NCI-H774 (cell line): ENCODE measurements at places on chromosomes 2 and 18.
A peak's percentile ranks its signal among the peaks of the same experiment; 100 is the strongest.

DNA sequence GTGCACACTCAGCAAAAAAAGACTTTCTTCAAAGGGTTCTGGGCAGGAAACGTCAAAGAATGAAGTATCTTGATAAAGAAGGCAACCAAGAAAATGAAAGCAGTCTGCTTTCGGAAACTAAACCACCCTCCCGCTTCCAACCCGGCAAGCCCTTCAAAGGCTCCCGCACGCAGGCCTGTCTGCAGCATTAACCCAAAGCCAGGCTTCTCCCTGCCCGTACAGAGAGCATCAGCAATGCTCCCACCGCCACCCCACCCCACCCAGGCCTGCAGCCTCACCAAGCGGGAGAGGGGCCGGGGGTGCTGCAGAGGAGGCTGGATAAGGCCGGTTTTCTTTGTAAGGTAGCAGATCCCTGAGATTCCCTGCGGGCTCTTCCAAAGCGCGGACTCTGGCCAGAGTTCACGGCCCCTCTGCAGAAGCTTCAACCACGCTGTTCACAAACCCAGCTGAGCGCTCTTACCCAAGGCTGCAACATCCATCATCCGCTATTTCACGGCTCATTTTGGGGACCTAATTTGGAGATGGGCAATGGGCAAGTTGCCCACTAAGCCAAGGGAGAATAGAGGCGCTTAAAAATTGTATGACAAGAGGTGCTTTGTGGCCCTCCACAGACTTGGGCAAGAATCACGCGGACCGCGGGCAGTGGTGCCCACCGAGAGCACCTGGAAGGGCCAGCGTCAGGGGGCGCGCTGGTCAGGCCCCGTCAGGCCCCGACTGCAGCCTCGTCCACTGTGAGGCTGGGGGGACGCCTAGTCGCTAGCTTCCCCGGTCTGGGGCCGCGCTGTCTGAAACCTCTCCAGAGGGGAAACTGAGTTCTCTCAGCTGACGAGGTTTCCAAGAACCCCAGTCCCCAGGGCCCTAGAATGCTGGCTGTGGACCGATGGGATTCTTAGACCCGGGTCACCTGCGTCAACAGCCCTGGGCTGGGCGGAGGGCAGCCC is 225.4 kb upstream of the ID2 start:
- no peak for DNase-seq

GRCh38 chr2:201149064-201149820 is 33.3 kb downstream of the CFLAR start:
- no peak for DNase-seq

DNA sequence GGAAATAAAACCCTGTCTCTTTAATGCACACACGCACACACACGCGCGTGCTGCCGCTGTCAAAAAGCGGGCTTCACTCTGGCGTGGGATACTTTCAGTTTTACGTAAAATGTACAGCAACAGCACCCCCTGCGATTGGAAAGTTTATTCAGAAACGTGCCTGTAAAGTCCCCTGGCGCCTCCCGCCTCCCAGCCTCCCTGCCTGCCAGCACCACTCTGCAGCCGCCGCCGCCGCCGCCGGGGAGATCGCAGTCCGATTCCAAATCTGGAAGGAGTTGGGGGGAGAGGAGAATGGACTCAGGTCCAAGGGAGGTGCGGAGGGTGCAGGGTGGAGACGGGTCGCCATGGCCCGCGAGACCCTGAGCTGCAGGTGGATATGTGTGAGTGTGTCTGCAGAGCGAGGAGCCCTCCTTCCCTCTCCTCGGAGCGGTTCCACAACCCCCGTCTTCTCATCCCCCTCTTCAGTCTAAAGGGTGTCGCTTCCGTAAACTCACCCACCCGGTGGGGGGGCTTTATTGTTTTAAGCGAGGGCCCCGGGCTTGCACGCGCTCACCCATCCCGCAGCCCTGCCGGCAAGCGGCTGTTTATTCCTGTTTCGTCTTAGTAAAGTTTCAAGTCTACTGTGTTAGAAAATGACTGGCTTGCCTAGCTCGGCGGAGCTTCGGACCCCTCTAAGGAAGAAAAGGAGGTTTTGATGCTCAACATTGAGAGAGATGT is 1.8 kb upstream of the BCL11A start:
- DNase-seq = peak; percentile 13

- DNase-seq = no peak
These were observed 99.3 kb upstream of the SOX11 start for GRCh38 chr2:5592916-5593315.

GRCh38 chr2:190526105-190526750 is 8.3 kb downstream of the NEMP2 start:
- DNase-seq = no peak

DNA sequence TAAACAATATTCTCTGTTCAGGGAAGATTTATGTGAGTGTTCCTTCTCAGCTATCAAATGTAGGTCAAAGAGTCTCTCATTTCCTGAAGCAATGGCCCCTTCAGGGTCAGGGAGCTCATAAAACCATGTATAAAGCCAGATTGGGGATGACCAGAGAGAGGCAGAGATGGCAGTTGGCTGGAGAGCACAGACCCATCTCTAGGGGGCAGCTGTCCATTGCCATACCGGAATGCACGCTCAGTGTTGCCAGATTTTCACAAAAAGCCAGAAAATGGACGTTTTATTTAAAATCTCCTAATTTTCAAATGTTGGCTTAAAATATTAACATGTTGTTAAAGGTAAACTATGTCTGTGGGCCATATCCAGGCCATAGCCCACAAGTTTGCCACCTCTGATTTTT is 1920.7 kb upstream of the CELF4 start:
- DNase-seq = no peak

DNA sequence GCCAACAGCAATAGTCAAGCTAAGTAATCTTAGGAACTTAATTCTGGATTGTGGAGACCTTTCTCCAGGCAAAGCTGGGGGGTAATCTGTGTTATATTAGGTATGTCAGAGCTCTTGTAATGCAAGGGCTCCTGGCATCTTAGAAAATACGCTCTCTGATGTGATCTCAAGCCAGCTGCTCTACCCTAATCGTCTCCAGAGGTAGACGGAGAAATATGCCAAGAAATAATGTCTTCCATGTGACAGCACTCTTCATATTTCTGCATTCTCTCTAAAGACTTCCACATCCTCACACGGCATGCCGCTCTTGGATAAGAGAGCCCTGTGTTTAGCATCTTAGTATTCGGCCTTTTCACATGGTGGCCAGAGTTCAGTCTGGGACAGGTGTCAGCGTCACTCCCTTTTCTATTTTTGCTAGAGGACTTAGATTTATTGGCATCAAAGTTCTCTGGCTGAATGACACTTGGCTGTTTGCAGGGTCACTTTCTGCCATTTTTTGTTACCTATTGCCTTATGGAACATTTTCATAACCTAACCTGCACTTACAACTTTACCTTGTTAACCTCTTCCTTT is 25.2 kb downstream of the CAPN13 start:
- DNase-seq = no peak

- no peak for DNase-seq
These were observed 139.9 kb upstream of the FSHR start for GRCh38 chr2:49294225-49294624.

GRCh38 chr18:45728336-45729010 is 4.5 kb downstream of the SLC14A1 start:
- no peak for DNase-seq

- DNase-seq = no peak
These were observed 203.7 kb upstream of the LYPD1 start for GRCh38 chr2:132873738-132874137.

DNA sequence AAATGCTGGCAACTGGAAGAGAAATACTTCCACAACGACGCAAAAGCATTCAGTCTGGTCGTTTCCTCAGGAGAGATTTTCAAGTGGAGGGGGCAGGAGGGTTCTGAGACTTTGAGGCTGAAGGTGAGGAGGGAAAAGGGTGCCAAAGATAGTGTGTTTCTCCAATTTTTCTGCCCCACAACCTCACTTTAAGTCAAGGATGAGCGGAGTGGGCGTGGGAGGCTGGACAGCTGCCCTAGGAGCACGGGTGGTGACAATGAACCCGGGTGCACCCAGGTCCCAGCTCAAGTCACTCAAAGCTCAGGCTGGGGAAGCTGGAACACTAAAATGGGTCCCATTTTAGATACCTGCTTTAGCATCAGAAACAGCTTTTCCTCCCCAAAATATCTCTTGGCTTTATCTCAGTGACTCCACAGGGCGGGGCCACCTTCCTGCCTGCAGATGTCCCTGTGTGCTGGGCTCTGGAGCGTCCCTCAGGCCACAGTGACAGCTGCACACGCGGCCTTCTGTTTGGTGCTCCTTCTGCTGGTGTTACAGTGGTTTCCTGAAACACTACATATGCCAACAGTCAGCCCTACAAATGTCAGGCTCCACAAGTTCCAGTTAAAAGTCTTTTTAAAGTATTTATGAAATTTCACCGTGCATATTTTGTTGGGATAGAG is 1.4 kb upstream of the MBP start:
- peak; percentile 26 for DNase-seq

GRCh38 chr2:11592671-11593574 is 59.1 kb downstream of the GREB1 start:
- DNase-seq = no peak

GRCh38 chr18:74351354-74351753 is 35.7 kb downstream of the C18orf63 start:
- DNase-seq = no peak

DNA sequence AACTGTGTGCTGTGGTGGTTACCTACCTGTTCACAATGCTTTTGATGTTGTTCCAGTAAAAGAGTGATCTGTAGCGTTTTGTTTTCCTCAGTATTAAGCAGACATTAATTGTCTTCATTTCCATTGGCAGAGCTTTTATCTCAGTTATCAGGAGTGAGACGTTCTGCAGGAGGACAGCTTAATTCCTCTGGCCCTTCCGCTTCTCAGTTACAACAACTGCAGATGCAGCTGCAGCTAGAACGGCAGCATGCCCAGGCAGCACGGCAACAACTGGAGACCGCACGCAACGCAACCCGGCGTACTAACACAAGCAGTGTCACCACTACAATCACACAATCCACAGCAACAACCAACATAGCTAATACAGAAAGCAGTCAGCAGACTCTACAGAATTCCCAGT is 78.3 kb downstream of the KCMF1 start:
- no peak for DNase-seq

- DNase-seq = no peak
These were observed 2.2 kb downstream of the DSG2 start for GRCh38 chr18:31500051-31500688.

GRCh38 chr18:56115071-56116015 is 523.0 kb downstream of the TXNL1 start:
- DNase-seq = no peak

- DNase-seq = no peak
These were observed 836.9 kb upstream of the FANCL start for GRCh38 chr2:59077981-59078531.

DNA sequence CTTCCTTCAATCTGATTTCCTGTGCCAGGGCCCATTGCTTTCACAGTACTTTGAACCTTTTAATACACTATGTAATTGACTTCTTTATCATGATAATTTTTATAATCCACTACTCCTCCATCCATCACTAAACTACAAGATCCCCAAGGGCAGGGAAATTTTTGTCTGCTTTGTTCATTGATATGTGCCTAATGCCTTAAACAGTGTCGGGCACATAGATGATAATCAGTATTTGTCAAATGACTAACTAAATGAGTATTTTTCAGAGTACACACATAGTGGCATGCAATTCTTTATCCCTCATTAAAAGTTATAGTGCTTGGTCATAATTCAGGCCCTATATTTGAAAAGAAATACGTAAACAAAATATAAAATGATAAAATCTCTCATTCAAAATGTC is 5.3 kb upstream of the STAMBP start:
- DNase-seq = no peak

DNA sequence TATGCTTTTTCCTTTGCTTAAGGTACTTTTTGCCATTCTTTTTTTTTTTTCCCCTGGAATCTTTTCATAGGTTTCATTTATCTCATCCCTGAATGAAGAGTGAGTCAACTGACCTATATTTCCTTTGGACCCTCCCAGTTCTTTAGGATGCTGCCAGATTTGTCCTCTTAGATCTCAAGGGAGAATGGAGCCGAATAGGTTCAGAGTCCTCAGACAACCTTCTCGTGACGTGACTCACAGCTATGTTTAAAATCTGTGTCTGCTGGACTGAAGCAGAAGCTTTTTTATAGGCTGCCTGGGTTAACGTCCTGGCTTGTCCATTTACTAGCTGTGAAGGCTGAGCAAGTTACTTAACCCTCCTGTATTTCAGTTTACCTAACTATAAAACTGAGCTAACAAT is 358.6 kb downstream of the DLGAP1 start:
- no peak for DNase-seq

DNA sequence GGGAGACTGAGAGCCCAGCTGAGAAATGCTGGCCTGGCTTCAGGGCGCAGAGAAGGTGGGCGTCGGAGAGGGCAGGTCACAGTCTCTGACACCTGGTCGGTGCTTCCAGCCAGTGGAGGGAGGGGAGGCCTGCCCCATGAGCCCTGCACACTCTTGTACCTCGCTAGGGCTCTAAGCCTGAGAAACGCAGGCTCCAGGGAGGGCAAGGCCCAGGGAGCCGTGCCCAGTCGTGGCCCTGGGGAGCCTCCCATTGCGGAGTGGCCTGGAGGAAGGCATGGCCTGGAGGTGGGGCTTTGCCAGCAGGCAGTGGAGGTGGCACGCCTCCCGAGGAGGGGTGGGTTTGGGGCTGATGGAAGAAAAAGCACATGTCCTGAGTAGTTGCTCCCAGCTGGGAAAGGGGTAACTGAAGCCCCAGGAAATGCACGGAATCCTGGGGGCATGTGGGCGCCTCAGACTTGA is 39.0 kb downstream of the MTERF4 start:
- no peak for DNase-seq

GRCh38 chr18:56148373-56148772 is 490.0 kb downstream of the TXNL1 start:
- DNase-seq = no peak

- peak; percentile 15 for DNase-seq
These were observed 82.2 kb downstream of the CHRNA1 start for GRCh38 chr2:174682007-174682577.

- DNase-seq = no peak
These were observed 119.2 kb downstream of the MYO5B start for GRCh38 chr18:50075772-50076171.

GRCh38 chr2:24920809-24921441 is 888 bp upstream of the ADCY3 start:
- DNase-seq = no peak

- no peak for DNase-seq
These were observed 174.6 kb downstream of the ZNF385B start for GRCh38 chr2:179686718-179687342.

- no peak for DNase-seq
These were observed 1.1 kb upstream of the SMYD1 start for GRCh38 chr2:88066543-88066942.

- DNase-seq = no peak
These were observed 311.4 kb downstream of the LRRTM1 start for GRCh38 chr2:79993144-79993543.

- no peak for DNase-seq
These were observed 106.4 kb upstream of the HNMT start for GRCh38 chr2:137857881-137858280.
